ENCODE measurements at places on chromosomes 7 and 10.

- DNase-seq = no peak
Measured at GRCh38 chr7:32145911-32146310, 75.7 kb upstream of the PDE1C start.

DNA sequence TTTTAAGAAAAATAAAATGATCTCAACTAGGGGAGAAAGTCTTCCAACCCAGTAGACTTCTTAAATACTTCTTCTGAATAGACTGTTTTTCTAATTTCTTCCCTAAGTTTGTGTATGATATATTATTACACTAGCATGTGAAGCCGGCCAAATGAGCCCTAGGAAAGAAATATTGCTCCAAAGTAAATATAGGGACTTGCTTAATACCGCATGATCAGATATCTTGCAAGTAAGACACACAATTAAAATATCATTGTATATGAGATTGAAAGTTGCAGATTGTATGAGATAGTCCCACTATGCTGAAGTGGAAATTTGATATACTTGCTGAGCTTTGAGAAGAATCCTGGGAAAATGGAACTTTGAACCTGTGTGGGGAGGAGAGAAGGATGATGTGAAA lies 225.7 kb downstream of the BAMBI start:
- no peak for DNase-seq

- no peak for DNase-seq
Measured at GRCh38 chr7:37104822-37105518, 343.7 kb downstream of the ELMO1 start.

- no peak for DNase-seq
Measured at GRCh38 chr10:60096761-60097513, 190.6 kb upstream of the CCDC6 start.

DNA sequence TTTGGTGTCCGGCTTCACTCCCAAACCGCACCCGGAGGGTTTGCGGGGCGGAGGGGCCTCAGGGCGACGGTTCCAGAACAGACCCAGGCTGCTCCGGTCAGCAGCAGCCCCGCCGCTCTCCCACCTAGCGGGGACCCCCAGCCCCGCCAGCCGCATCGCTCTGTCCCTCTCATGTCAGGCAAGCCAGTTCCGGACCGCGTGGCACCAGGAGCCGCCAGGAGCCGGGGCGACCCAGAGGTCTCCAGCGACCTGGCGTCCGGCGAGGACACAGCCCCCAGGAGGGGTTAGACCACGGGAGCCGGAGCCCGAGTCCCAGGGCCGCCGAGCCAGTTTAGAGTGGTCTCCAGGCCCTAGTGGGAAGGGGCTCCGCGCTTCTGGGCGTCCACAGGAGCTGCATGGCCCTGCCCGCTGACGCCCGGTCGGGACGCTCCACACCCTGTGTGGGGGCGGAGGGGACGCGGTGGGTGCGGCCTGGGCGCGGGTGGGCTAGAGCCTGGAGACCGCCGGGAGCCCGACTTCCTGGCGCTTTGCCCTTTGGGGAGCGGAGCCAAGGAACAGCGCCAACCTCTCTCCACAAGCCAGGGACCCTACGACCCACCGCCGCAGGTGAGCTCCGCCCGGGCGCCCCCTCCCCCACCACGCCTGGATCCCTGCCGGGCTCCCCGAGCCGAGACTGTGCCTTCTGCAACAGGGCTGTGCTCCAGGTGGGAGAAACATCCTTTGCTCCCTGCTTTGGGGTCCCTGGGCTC lies 43.4 kb downstream of the ZNF117 start:
- no peak for DNase-seq

DNA sequence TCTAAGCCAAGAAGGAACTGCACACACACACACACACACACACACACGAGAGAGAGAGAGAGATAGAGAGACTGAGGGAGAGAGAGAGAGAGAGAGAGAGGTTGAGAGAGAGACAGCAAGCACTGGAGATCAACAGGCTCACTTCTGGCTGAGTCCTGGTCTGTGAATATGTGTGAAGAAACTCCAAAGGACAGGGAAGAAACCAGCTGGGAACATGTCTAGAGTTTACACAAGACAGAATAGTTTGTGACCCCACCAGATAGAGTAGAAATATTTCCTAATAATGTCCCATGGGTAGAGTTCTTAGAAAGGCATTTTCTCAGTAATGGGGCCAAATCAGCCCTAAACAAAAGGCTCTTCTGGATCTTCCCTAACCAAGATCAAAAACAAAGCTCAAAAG lies 155.5 kb upstream of the IGFBP3 start:
- no peak for DNase-seq

GRCh38 chr7:45089341-45089891 lies 647 bp upstream of the NACAD start:
- peak; percentile 66 for DNase-seq

Measured in CD4-positive, alpha-beta T cell treated with Interferon alpha-2 for 1 hour (primary cell).